Vagina (tissue), 2 donors: ENCODE measurements at places on chromosomes 12 and 14.
A peak's percentile ranks its signal among the peaks of the same experiment; 100 is the strongest.

DNA sequence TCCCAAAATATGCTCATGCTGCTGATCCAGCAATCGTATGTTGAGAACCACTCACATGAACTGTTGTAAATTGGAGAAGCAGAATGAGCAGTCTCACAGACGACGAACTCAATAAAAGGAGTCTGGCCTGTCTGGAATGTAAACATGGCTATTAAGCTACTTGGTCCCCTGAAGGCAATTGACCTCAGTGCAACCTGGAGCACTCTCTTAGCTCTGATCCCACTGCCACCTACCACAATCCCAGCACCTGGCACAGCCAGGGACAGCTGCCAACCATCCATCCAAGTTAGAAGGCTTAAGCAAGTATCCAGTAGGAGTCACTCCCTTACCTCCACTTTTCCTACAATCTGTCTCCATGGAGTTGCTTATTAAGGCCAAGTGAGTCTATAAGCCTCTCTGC, 406.9 kb upstream of the CLEC14A start:
- DNase-seq: no peak

GRCh38 chr12:78914859-78915331, 50.3 kb downstream of the SYT1 start:
- no peak for DNase-seq

DNA sequence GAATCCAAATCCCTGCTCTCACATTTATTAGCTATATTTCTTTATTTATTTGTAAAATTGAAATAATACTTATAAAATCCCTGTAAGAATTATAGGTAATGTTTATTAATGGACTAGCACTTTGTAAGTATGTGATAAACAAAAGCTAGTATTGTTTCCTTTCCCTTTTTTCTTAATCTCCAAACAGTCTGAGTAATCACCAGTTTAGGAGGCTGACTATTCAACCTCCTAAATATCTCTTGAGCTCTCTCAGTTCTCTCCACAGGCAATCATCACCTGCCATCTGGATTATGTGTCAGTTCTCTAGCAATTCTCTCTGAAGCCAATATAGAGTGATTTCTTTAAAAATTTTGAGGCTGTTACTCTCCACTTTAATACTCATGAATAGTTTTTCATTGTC, 9.2 kb upstream of the LYZ start:
- no peak for DNase-seq

DNA sequence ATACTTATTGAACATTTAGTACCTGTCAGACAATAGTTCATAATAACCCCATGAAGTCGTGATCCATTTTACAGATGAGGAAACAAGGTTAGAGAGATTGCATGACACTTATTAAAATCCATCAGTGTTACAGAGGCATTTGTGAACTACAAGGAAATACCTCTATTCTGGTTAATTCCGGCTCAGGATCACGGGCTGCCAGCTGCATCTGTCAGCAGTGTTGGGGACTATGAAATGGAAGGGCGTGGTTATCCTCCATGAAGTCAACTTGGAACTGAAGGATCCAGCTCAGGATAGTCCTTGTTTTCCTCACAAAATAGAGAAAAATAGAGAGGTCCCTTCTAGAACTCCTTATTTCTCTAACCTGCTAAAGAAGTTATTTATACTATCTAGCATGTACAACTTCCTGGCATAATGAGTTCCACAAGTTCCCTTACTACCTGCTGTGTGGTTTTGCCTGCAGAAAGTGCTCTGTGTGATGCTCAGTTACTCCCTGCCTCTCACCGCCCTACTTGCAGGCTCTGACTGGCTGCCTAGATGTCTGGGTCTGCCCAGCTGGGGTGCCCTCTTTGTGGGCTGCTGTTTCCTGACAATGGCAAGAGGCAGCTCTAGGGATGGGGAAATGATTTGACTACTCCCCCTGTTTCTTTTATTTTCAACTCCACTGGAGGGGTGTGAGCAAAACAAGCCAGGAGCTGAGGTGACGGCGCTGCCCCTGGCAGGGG, 36.8 kb downstream of the PLXNC1 start:
- DNase-seq: no peak

DNA sequence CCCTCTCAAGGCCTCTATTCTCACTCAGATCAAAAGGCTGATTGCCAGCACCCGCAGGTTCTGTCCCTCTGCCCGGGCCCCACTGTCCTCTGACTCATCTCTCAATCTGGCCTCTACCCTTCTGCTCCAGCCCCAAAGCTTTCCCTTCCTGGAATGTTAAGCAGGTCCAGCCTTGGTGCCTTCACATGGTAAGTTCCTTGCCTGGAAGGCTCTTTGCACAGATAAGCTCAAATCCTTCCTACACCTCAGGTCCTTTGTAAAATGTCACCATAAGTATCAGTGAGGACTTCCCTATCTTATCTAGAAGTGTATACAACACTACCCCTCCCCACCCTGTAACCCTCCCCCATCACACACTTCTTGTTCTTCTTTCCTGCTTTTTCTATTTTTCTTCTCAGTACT, 22.2 kb downstream of the LPCAT3 start:
- DNase-seq: no peak

- no peak for DNase-seq
Observed at GRCh38 chr12:83183132-83183531, 496.4 kb downstream of the TMTC2 start.

GRCh38 chr12:25023808-25024207, 74.9 kb upstream of the BCAT1 start:
- no peak for DNase-seq

DNA sequence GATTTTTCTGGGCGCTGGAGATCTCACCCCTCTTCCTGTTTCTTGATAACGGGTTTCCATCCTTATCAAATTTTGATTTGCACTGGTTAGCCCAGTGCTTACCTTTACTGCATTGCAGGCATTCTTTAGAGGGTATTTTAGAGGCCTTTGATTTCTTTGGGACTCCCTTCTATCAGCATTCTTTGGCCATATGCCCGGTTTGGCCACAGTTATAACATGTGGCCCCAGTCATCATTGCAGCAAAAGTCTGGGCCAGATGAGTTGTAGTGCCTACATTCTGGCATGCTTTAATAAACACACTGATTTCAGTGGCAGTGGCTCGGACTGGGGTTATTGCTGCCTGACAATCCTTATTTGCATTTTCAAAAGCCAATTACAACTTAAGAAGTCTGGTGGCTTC, 82.3 kb downstream of the KCNMB4 start:
- DNase-seq: no peak

DNA sequence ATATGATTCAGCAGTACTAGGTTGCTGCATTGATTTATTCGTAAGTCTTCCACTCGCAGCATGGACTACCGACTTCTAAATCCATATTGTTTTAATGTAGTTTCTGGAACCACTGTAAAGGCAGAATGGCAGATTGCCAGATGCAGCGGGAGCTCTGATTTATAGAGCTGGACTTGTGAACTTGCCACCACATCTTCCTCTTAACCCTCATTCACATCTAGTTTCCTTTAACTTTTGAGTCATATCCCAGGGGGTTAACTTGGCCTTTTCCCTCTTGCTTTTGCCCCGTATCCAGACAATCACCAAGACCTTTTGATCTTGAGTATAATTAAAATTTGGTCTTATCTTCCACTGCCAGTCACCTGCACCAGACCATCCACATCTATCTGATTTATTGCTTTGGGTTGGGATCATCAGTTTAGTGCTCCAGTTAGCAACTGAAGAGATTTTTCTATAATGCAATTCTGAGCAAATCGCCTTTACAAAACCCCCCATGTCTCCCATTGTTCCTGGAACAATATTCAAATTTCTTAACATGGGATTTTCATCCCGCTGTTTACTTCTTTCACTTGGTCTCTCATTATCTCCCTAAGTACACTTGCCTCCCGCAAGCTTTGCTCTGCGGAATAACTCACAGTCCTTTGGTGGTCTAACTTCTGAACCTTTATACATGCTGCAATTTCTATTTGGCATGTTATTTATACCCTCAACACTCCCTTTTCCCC, 130.5 kb downstream of the ACSS3 start:
- DNase-seq: no peak

DNA sequence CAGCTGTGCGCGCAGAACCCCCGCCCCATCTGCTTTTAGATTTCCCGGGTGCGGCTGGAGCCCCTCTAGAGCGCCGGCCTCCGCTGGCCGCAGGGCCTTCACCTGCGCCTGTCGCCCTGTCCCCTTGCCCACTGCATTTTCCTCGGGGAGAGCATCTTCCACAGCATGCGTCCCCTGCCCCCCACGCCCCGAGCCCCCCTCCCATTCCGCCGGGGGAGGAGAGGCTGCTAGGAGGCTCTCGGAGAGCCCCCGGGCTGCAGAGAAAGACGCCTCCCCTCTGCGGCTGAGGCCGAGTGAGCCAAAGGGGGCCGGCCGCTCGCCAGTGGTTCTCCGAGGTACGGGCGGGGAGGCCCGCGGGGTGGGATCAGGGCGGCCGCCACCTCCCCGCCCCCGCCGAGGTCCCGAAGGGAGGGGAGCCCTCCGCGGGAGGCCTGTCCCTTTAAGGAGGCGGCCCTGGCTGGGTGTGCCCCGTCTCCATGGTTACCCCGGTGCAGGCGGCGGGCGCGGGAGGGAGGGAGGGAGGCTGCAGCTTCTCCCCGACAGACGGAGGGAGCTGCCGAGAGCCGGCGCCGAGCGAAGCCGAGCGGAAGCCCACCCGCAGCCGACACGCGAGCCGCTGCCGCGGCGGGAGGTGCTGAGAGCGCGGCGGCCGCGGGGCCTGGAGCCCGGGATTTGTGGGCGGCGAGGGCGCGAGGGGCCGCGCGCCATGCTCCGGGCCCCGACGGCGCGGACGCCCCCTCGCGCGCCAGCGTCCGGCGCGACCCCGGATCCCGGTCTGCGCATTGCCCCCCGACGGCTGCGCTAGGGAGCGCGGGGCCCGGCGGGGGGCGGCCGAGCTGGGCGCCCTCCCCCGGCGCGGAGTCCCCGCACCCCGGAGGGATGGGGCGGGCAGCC, at the start of gene KCNH3:
Gene KCNH3 (plus strand): TSS at position 521 of the 894 bp plus-strand sequence. CDS start 387 bp downstream, outside the sequence.
- no peak for DNase-seq

- DNase-seq: no peak
Observed at GRCh38 chr12:45613296-45613695, 116.2 kb upstream of the ARID2 start.

DNA sequence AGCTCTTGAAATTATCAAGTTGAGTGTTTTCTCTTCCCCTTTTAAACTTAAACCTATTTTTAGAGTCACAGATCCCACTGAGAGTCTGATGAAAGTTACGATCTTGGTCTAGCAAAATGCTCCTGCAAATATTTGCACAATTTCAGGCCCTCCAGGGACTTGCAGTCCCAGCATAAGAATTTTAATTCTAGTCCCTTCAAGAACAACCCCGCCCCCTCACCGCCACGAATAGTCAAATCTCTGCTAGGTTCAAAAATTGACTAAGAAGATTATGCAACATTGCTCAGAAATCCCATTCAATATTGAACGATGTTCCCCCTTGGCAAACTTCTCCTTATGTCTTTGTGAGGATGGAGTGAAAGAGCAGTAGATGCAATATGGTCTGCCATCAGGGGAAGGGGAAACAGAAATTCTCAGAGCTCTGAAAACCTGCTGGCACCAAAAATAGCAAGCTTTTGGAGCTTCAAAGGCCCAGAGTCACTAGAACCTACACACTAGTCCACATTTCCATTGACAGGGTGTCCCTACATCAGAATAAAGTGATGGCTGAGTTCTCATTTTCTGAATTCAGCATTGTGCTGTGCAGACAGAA, 127.5 kb upstream of the CCDC175 start:
- DNase-seq: no peak

GRCh38 chr12:64633940-64634337, 23.6 kb downstream of the RASSF3 start:
- no peak for DNase-seq

- DNase-seq: no peak
Observed at GRCh38 chr12:125296701-125297100, 231.5 kb downstream of the AACS start.

- DNase-seq: no peak
Observed at GRCh38 chr14:51094282-51094821, 553 bp downstream of the TRIM9 start.

DNA sequence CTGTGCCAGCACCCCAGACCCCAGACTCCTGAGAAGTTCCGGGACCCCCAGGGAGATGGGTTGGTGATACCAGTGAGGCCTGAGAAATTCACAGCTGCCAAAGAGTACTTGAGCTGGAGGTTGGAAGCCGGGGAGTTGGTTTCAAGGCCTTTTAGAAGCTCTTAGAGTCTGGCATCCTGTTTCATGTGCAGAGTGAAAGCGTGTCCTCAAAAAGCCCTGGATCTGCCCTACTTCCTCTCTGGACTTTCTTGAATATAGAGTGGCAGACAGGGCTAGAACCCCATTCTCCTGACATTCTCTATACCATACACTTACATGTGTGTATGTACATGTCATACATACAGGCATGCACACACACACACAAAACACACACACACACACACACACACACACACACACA, 31.3 kb upstream of the PPM1A start:
- DNase-seq: no peak

GRCh38 chr12:4486980-4487379, 41.4 kb upstream of the FGF6 start:
- no peak for DNase-seq

DNA sequence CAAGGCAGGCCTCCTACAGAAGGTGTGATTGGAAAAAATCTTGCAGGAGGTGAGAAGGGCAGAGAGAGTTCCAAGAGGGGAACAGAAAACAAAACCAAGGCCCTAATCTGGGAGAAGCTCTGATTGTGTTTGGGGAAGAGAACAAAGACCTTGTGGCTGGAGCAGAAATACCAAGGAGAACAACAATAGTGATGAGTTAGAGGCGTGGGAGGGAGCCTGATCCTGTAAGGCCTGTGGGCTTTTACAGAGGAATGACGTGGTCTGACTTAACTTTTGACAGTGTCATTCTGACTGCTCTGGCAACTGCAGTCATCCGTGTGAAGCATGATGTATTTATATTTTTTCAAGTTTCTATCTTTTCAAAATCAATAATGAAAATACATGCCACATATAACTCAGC, 200.6 kb downstream of the ANO4 start:
- no peak for DNase-seq

GRCh38 chr14:65794674-65795279, 382.2 kb downstream of the FUT8 start:
- DNase-seq: no peak

DNA sequence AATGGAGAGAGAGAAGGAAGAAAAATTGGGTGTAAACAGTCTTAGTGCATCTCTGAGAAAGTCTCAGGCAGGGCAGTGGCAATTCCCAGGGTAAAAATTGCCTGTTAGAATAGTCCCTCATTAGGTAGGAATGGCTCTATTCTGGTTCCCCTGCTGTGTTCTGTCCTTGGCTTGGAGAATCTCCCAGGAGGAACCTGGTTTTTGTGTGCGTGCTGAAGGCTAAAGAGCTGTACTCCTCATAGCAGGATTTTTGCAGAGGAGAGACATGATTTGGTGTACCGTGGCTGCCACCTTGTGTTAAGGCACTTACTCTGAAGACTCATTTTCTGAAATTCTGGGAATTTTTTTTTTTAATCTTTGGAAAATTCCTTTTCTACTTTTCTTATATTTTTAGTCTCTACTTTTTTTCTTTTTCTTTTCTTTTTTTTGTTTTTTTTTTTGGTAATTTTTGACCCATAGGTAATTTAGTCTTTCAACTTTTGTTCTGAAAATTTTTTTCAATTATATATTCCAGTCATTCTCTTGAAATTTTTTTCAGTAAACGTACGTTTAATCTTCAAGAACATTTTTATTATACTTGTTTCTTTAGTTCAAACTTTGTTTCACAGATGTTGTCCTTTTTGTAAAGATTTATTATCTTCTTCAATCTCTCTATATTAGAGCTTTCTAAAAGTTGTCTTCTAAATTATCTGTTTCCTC, 63.8 kb downstream of the FBXO33 start:
- no peak for DNase-seq

GRCh38 chr14:68979021-68979721, at the start of gene ACTN1:
Gene ACTN1, minus strand, starts transcription at chr14:68979302. Its CDS starts 246 bp downstream, at chr14:68979056.
- DNase-seq: peak; percentile 98

GRCh38 chr12:106845902-106846301, 71.4 kb downstream of the RIC8B start:
- no peak for DNase-seq
